Pancreas (tissue), 10 donors: ENCODE measurements at places on chromosomes 12 and 14. TPM values are rescaled to one million over a fixed set of nuclear protein-coding genes. Genes with fewer than 3 reads are reported as not detected.

GRCh38 chr12:127360580-127360979, 906.4 kb upstream of the TMEM132C start:
- DNase-seq = no peak

- no peak for DNase-seq
These were observed 621.1 kb upstream of the LRFN5 start for GRCh38 chr14:40985584-40985983.

DNA sequence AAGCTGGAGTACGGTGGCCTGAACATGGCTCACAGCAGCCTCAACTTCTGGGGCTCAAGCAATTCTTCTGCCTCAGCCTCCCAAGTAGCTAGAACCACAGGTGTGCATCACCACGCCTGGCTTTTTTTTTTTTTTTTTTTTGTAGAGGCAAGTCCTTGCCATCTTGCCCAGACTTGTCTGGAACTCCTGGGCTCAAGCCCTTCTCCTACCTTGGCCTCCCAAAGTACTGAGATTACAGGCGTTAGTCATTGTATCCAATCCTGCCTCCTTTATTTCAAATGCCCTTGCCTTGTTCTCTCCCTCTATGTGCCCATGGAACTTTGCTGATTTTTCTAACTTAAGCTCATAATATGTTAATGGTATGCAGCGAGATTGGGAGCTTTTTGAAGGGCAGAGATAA, 49.2 kb upstream of the PRICKLE1 start:
- no peak for DNase-seq

GRCh38 chr14:67680941-67681340, 6.5 kb upstream of the VTI1B start:
- DNase-seq = no peak

The KRT77 gene
- not detected for total RNA-seq

- no peak for DNase-seq
These were observed 113.4 kb upstream of the PELI2 start for GRCh38 chr14:56004786-56005185.

- no peak for DNase-seq
These were observed 131.9 kb downstream of the GPR135 start for GRCh38 chr14:59333235-59333634.

GRCh38 chr14:104550340-104550860, 29.2 kb upstream of the C14orf180 start:
- DNase-seq = no peak

DNA sequence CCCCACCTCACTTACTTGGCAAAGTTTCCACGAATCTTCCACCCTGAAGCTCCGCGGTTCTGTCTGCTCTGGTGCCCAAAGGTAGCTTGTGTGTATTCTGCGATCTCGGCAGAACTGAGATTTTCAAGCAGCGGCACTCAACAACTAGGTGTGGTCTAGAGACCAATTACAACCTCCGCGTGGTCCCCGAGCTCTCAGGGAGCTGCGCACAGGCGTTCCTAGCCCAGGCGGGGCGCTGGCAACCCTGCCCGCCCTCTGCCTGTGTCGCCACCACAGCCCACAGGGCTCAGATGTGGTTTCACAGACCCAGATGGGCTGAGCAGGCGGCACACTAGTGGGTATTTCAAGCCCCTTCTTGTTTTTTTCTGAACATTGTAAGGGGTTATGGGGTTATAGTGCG, 1.5 kb upstream of the DIABLO start:
- peak; percentile 18 for DNase-seq

The HCAR2 gene
- 0.25 TPM for total RNA-seq

The ASPG gene
- 0.52 TPM for total RNA-seq

DNA sequence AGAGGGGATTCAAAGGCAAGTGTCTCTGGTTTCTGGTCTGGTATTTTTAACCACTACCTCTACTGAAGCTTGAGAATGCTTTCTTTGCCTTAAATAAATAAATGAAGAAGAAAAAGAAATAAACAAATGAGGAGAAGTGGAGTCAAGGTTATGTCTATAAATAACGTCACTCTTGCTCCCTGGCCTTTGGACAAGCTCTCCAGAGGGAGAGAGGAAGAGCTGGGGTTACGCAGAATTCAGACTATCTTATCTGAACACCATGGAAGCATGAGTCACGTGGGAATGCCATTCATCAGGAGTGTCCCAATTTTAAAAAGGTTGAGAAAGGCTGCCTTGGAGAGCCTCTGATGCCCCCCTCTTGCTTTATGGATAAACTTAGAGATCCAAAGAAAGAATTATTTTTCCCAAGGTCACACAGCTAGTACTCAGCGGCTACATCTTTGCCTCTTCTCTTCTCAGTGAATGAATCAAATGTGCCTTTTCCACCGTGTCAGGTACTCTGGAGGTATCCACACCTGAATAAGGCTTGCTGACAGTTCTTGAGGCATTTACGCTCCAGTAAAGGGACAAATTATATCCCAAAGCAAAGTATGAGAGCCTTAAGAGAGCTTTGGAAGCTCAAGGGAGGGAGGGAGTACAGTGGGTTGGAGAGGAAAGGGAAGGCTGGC, 12.9 kb upstream of the MSI1 start:
- no peak for DNase-seq

The KIF5A gene
- 0.25 TPM for total RNA-seq

DNA sequence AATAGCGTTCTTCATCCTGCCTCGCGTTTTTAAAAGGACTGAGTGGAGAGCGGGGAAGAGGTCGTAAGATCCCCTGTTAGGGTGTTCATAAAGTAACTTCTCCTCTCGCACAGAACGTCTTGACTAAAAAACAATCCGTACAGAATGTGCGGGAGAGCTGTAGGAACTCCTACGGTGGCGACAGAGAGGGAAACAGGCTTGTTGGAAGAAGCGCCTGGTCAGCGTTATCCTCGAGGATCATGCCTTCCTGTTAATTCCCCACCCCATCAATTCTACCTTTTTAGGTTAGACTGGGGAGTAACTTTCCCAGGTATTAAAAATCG, 399 bp upstream of the WASHC4 start:
- no peak for DNase-seq

DNA sequence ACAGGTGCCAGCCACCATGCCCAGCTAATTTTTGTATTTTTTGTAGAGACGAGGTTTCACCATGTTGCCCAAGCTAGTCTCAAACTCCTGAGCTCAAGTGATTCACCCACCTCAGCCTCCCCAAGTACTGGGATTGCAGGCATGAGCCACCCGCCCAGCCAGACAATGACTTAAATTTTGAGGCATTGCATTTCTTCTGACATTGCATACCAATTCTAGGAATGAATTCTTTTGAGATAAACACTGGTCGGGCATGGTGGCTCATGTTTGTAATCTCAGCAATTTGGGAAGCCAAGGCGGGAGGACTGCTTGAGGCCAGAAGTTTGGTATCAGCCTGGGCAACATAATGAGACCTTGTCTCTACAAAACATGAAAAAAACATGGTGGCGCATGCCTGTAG, 2.5 kb upstream of the CELA1 start:
- DNase-seq = no peak

The ESR2 gene
- 0.16 TPM for total RNA-seq

DNA sequence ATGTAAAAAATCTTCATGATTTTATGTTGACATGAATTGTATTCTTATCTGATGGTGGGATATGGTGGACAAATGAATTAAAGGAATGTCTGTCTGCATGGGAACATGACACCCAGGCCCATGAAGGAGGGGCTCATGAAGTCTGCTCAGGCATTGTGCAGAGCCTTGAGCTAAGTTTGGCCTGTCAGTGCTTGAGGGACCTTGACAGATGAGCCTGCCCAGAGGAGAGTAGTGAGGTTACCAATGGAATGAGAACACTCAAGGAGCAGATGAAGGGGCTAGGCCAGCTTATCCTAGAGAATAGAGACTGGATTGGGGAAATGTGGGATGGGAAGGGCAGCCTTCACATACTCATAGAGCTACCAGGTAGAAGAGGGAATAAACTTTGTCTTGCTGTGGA, 68.8 kb downstream of the TMX1 start:
- no peak for DNase-seq

DNA sequence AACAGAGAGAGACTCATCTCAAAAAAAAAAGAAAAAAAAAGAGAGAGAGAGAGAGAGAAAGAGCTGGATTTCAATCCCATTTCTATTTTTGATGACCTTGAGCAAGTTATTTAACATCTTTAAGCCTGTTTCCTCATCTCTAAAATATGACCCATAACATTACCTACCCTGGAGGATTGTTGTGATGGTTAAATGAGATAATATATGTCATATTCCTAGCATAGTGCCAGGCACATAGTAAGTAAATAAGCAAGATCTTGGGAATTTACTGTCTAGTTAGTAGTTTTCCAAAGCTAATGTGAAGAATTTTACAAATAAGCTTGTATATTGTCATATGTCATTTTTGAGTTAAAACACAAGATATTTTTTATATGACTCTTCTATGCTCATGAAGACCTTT, 236.5 kb downstream of the PHLDA1 start:
- no peak for DNase-seq

GRCh38 chr12:132131229-132131628, 12.9 kb downstream of the DDX51 start:
- DNase-seq = no peak

- no peak for DNase-seq
These were observed 185.1 kb downstream of the ATXN7L3B start for GRCh38 chr12:74722709-74723108.

DNA sequence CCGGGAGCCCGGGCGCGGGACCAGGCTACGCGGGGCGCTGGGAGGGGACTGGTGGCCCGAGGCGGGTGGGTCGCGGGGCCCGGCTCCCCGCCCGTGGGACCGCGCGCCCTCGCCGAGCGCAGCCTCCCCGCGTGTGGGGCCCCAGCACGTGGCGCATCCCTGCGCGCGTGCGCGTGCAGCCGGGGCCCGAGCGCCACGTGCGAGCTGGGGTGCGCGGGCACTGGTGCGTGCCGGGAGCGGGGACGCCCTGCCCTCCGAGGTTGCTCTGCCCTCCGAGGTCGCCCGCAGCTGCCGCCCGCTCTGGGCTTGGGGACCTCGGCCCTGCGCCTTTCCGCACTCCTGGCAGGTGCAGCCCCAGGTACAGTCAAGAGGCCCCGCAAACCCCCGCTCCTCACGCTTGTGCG, 365 bp upstream of the CCDC88C start:
- DNase-seq = peak; percentile 62

The INHBE gene
- not detected for total RNA-seq

The ATF7 gene
- 18.2 TPM for total RNA-seq

The BCL2L14 gene
- total RNA-seq = 5.3 TPM

DNA sequence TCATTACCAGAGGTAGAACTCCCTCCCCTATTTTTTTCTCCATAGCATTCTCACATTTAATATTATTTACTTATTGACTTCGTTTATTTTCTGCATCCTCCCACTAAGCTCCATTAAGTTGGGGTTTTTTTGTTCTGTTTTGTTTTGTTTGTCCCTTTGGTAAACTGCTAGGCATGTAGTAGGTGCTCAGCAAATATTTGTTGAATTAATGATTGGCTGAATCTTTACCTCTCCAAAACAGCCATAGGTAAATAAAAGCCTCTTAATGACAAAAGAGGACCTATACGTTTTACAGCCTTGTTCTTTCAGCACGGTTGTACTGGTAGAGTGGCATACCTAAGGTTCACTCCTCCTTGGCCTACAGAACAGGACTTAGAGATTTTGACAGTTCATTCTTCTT, 52.0 kb downstream of the PRORP start:
- DNase-seq = no peak

- no peak for DNase-seq
These were observed 33.7 kb upstream of the TTC7B start for GRCh38 chr14:90849787-90850444.

- no peak for DNase-seq
These were observed 16.9 kb upstream of the KRT7 start for GRCh38 chr12:52216100-52216499.

- DNase-seq = no peak
These were observed 17.3 kb upstream of the YY1 start for GRCh38 chr14:100221533-100222223.

The DDX54 gene
- 71.4 TPM for total RNA-seq

GRCh38 chr14:53953828-53954550, 2.6 kb downstream of the BMP4 start:
- no peak for DNase-seq

DNA sequence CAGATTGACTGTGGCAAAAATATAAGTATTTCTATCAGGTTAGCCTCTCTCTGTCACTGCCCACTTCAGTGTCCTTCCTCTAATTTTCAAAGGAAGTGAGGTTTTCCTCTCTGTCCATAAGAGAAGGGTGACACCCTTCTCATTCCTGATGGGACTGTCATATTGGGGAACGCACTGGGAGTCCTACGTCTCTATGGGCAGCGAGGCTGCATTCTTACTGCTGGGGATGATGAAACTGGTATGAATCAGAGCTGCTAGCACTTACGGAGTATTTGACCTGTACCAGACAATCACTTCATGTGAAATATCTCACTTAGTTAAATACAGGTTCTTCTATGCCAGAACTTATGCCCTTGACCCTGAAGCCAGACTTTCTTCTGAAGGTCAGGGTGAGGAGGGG, 436.3 kb downstream of the DPF3 start:
- DNase-seq = no peak

The EFS gene
- 2.2 TPM for total RNA-seq

DNA sequence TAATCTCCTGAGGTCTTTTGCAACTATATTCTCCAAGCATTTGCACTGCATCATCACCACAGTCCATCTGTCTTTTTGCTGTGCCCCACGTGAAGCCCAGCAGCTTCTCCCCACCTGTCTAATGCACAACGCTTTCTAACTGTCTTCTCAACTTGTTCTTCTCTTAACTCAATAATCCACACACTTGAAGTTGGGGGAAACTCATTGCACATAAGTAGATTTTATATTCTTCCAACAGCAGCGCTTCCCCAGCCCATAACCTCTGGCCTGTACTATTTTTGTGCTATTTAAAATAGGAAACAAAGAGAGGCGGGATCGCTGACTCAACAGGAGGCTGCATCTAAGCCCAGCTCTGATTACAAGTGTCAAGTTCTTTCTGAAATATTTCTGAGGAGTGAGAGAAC, 226.7 kb downstream of the GXYLT1 start:
- no peak for DNase-seq

DNA sequence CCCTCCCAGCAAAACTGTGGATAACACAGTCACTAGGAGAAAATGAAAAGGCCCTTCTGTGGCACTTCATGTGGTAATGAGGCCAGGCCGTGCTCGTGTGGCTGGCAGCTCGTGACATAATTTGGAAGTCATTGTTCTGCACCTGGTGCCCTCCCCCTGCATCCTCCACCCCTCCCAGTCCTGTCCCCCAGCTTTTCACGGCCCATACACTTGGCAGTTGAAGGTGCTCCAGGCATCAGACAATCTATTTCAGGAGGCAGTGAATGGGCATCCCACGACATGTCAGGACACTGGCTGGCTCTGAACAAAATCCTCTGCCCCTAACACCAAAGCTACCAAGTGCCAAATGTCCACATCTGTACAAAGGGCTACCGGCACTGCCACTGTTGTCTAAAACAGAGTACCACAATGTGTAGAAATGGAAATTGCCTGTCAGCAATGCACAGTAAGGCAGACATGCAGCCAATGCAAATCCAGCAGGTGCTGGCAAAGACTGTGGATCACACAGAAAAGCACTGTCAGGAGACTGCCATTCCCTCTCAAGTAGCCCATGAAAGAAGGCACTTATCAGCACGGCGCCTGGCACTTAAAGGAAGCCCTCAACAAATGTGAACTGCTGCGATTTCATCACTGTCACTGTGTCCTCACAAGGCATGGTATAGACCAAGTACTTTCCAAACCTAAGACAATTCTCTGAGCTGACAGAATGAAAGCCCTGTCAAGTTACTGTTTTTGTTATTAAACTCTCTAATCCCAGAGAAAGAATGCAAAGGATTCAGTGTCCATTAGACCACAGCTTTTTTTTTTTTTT, 39.1 kb downstream of the CORO1C start:
- peak; percentile 14 for DNase-seq
